ENCODE measurements at places on chromosomes 1 and 21.

DNA sequence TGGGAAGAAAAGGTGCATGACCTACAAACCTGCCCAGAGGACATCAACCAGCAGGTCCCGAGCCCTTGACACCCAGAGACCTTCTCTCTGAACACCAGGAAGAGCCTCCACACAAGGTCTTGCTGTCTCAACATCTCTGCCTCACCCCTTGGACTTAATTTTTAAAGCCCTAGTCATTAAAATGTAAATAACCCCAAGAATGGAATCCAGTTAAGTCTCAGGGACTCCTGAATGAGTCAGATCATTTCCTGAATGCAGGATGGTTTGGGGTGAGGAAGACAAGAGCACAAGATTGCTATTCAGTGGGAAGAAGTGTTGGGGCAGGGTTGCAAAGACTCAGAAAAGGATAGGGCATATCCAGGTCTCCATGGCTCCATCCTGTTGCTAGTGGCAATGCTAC, 17.8 kb upstream of the GRIK3 start:
- no peak for DNase-seq

DNA sequence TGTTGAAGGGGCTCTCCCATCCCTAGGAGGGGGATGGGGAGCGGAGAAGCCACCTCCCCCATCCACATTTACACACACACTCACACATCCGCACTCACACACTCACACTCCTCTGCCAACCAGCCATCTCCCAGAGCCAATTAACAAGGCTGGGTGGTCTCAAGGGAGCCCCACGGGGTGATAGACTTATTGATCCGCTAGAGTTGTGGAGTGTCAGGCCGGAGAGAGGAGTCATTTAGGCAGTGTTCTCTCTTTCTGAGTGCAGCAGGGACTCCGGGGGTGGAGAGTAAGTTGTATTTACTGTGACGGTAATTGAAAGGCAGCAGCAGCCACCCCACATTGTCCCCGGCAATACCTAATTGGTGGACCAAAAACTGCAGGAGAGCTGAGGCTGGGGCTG, 61.6 kb downstream of the KLHDC7A start:
- DNase-seq, result no peak

GRCh38 chr1:1560178-1560577, 14.5 kb downstream of the SSU72 start:
- no peak for DNase-seq

GRCh38 chr1:33609739-33610138, 137.3 kb downstream of the ZSCAN20 start:
- no peak for DNase-seq

GRCh38 chr1:46277658-46278373, 25.6 kb downstream of the LRRC41 start:
- DNase-seq, result no peak

DNA sequence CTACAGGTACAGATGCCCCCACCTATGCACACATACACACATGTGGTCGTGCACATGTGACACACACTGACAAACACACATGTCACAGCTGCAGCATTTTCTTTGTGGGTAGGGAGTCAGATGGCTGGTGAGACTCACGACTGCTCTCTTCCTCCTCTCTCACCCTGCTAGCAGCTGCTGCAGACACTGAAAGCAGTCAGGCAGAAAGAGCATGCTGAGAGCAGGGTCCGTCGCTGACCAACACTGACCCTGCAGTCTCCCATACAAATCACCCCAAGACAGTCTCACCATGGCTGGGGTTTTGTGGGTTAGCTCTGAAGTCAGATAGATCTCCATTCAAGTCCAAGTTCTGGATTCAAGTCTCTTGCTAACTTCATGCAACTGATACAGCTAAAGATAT, 188.3 kb downstream of the ASTN1 start:
- DNase-seq, result no peak

DNA sequence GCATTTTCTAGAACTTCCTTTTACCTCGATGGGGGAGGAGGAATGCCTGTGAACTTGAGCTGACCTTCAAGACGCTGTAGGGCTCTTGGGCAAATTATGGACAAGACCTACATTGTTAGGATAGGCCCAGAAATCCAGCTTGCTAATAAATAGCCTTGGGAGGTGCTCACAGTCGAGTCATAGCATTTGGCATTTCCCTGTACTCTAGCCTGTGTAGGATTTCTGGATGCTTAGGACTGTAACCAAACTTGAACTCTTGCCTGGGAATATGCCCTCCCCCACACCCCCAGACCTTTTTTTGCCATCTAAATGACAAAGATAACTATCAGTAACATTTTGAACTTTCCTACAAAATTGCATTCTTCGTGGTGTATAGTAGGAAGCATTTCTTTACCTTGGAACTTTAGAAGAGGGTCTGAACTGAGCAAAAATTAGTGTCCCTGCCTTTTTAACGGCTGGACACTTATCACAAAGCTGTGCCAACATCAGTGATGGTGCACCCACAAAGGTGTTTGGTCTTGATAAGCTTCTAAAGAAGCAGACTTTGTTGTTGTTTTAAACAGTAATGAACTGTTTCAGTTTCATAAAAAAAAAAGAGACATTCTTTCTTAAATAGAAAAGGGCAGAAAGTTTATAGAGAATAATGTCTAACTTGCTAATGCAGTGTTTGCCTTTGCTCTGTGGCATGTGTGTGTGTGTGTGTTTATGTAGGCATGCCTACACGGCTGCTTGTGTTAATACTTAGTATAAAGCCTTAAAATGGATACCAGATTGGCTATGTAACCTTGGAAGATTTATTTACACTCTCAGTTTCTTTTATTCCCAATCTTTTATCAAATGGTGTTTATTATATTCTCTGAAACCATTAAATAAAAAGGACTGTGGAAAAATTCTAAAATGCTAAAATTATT, 88.2 kb downstream of the NFIA start:
- DNase-seq, result no peak

DNA sequence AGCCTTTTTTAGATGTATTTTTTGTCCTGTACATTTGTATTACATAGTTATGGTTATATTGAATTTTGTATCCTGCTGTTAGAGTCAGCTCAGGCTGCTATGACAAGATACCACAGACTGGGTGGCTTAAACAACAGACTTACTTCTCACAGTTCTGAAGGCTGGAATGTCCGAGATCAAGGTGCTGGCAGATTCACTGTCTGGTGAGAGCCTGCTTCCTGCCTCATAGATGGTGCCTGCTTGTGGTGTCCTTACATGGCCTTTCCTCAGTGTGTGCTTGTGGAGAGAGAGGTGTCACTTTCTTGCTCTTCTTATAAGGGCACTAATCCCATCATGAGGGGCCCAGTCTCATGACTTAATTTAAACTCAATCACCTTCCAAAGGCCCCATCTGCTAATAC, 23.1 kb upstream of the MYSM1 start:
- no peak for DNase-seq

- no peak for DNase-seq
Measured at GRCh38 chr1:53062708-53063591, 937 bp downstream of the PODN start.

- DNase-seq, result no peak
Measured at GRCh38 chr1:150966011-150966410, 8.6 kb downstream of the CERS2 start.

- DNase-seq, result no peak
Measured at GRCh38 chr1:248861616-248862015, 2.7 kb upstream of the ZNF692 start.

DNA sequence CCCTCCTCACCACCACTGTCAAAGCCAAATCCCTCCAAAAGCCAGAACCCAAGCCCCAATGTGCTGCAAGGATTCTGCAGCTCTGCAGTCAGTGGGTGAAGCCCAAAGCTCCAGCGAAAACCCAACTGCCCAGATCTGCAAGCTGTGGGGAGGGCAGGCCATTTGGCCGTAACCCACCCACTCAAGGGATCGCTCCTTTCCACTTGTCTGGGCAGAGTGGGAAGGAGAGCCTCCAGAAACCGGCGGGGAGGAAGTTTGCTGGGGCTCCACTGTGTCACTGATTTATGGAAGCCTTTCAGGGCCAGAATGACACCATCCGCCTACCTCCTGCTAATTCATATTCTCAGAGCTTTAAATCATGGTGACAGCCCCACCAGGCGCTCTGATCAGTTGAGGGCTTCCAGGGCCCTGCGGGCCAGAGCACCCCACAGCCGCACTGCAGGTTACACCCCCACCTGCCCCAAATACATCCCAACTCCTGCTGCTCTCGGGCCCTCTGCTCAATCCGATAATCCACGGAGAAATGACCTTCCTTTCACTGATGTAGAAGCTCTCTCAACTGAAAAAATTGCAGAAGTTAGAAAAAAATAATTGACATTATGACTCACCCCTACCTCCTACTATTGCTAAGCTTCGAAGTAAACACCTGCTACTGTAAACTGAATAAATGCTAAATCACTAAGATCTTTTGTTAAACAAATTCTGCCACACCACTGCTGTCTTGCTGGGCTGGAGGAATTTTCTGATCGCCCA, 40.6 kb upstream of the RAB4A start:
- no peak for DNase-seq

- no peak for DNase-seq
Measured at GRCh38 chr1:196651637-196652215, at the start of gene CFH. Gene CFH (plus strand): TSS chr1:196652043. CDS start chr1:196652118, 75 bp downstream.

GRCh38 chr1:68183895-68184294, 48.4 kb downstream of the WLS start:
- DNase-seq, result no peak

Data from activated T-cell treated with anti-CD3 and anti-CD28 coated beads for 48 hours (primary cell).